ENCODE measurements at places on chromosomes 4 and X. TPM values are rescaled to one million over a fixed set of nuclear protein-coding genes. Genes with fewer than 3 reads are reported as not detected.

GRCh38 chrX:39360101-39360500 lies 558.8 kb downstream of the MID1IP1 start:
- DNase-seq: no peak
- no peak overlapping the region for H3K4me3 ChIP-seq
- H3K27me3 ChIP-seq: no peaks in the 10 kb centered on the region
- no peaks in the 10 kb centered on the region for H3K36me3 ChIP-seq
- H3K4me1 ChIP-seq: no peaks in the 10 kb centered on the region
- no peak overlapping the region for H3K27ac ChIP-seq

Gene TSPAN7
- 5.2 TPM for total RNA-seq

GRCh38 chr4:168610911-168611530 lies 114.2 kb downstream of the PALLD start:
- H3K4me1 ChIP-seq: peaks cover 24% of the 10 kb centered on the region
- H3K27me3 ChIP-seq: no peaks in the 10 kb centered on the region
- no peak for DNase-seq
- no peak overlapping the region for H3K4me3 ChIP-seq

DNA sequence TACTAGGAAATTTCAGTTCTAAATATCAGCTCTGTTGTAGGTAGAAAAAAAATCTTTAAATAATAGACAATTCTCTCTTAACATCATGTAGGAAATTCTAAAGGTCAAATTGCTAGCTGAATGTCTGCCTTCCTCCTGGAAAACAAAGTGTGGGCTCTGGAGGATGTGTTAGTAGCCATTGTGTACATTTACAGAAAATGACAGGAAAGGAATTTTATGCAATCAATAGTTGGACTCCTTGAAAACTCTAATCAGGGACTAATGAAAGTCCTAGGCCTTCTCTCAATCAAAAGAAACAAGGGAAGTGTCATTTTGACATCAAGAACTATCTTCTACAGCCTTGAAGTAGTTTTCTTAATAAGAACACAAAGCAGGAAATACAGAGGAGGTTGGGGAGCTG lies 174.6 kb downstream of the ANKRD50 start:
- H3K27ac ChIP-seq: no peak overlapping the region
- H3K4me1 ChIP-seq: no peaks in the 10 kb centered on the region
- DNase-seq: peak; percentile 23
- no peaks in the 10 kb centered on the region for H3K27me3 ChIP-seq
- no peaks in the 10 kb centered on the region for H3K36me3 ChIP-seq

Gene KLB
- total RNA-seq: not detected

- no peaks in the 10 kb centered on the region for H3K36me3 ChIP-seq
- no peaks in the 10 kb centered on the region for H3K4me1 ChIP-seq
- H3K4me3 ChIP-seq: no peak overlapping the region
- peaks cover 6% of the 10 kb centered on the region for H3K27me3 ChIP-seq
- H3K27ac ChIP-seq: no peak overlapping the region
These were observed 52.2 kb downstream of the AFM start for GRCh38 chr4:73533515-73534422.

DNA sequence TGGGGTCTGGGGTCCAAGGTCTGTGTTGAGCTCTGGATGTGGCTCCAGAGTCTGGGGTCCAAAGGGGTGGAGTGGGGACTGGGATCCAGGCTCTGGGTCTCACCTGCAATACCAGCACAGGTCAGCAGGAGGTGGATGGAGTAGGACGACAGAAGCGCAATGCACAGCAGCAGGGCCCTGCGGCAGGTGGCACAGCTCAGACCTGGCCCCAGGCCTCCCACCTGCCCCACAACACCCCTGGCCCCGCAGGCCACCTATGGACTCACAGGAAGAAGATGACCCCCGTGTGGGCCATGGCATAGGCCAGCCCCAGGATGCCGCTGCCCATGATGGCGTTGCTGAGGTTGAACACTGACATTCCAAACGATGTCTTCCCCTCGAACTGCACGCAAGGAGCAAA lies 3.4 kb downstream of the SLC38A5 start:
- no peaks in the 10 kb centered on the region for H3K36me3 ChIP-seq
- no peaks in the 10 kb centered on the region for H3K4me1 ChIP-seq
- no peak overlapping the region for H3K4me3 ChIP-seq
- H3K27ac ChIP-seq: no peak overlapping the region
- no peak for DNase-seq

DNA sequence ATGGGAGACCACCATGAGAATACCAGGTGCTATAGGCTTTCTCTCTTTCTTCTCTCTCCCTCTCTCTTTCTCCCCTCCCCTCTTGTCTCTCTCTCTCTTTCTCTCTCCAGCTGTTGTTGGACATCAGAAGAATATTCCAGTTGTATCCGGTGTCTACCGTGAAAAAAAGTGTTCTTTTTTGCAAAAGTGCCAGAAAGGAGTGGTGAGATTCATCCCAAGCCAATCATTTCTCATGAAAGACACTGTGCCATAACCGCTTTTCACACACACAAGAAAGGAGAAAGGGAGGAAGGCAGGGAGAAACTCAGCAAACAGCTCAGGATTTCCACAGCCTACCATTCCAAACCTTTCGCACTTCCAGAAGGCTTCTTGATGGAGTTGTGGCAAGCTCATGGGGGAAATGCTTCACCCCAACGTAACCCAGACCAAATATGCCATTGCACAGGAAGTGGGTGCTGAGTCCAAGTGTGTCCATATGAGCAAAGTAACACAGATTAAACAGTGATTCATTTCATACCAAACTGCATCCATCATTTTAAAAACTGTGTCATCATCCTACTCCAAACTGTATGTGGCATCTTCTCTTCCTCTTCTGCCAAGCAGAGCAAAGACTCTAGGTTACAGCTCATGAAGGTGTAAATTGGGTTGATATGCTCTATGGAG lies 224.0 kb downstream of the APBB2 start:
- no peaks in the 10 kb centered on the region for H3K27me3 ChIP-seq
- H3K4me1 ChIP-seq: peaks cover 53% of the 10 kb centered on the region
- peak overlapping the region; percentile 84 for H3K27ac ChIP-seq
- H3K4me3 ChIP-seq: no peak overlapping the region

Gene TLR10
- total RNA-seq: not detected

DNA sequence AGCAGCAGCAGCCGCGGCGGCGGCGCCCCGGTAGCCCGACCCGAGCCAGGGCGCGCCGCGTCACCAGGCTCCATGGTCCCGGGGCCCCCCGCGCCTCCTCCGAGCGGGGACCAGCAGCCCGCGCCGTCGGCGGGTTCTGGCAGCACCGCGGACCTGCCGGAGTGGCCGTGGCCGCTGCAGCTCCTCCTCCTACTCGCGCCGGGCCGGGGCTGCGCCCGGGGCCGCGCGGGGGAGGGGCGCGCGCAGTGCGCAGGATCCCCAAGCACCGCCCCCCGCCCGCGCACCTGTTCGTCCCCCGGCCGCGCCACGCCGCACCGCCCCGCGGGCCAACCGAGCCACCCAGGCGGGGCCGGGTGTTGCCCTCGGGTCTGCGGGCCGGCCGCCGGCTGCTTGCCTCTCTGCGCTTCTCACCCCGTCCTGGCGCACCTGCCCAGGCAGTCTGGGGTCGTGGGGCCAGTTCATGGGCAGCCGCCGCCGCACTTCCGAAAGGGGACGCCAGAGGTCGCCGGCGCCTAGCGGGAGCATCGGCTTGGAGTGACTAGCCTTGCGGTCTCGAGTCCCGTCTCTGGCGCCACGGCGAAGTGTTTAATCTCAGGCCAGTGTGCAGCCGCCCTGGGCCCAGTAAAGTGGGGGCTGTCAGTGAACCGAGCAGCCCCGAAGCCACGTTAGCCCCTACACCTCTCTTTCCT lies at the start of gene SLC9A7:
Gene SLC9A7, minus strand, starts transcription at position 163 of the 689 bp plus-strand sequence. Its CDS starts 89 bp downstream, at position 74.
- no peaks in the 10 kb centered on the region for H3K27me3 ChIP-seq
- H3K4me1 ChIP-seq: peaks cover 13% of the 10 kb centered on the region
- peak; percentile 73 for DNase-seq
- H3K36me3 ChIP-seq: no peaks in the 10 kb centered on the region

Gene BTC
- total RNA-seq: not detected

- H3K27ac ChIP-seq: no peak overlapping the region
- no peaks in the 10 kb centered on the region for H3K36me3 ChIP-seq
These were observed 189.5 kb upstream of the FAT4 start for GRCh38 chr4:125125276-125125675.

DNA sequence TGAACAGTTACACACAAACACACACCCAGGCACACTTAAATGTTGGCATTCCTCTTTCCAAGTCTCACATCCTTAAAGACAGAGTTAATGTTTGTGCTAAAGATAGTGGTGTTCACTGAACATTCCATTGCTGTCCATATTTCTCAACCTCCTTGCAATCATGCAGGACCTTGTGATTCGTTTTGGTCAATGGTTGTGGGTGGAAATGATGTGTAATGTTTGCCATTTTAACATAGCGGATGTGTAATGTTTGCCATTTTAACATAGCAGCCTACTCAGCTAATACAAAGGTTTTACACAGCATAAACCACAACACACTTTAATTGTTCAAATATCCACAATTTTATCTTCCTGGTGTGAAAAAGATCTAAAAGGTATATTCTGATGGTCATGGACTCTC lies 93.9 kb downstream of the CEP44 start:
- DNase-seq: no peak
- no peak overlapping the region for H3K4me3 ChIP-seq
- no peaks in the 10 kb centered on the region for H3K36me3 ChIP-seq
- H3K4me1 ChIP-seq: no peaks in the 10 kb centered on the region

Gene GRSF1
- 71.6 TPM for total RNA-seq

- no peaks in the 10 kb centered on the region for H3K4me1 ChIP-seq
These were observed 1060.6 kb upstream of the GRID2 start for GRCh38 chr4:91243132-91243531.

DNA sequence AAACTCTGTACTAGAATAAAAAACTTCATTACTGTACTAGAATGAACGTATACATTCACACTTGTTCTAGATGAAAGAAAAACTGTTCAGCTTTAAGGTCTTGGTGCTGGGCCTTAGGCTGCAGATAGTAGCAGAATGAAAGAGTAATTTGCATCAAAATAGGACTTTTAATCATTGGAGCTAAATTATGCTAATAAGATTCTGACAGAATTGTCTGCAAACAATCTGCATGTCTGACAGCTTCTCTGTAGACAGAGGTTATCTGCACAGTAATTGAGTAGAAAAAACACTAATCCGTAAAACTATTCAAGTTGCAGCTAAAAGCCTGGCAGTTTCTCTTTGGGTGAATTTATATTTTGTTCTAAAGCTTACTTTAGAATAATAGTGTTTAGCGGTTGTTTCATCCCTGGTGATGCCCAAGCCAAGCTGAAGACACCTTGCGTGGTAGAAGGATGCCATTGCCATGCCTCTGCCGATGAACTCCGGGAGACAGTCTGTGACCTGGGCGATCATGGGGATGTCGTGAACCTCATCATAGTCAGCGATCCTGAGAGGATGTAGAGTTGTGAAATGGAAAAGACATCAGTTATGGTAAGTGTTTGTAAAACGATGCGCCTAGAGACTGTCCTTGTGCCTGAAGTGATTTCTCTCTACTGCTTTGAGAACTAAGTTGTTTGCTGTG lies 25.3 kb downstream of the LRP2BP start:
- H3K27ac ChIP-seq: no peak overlapping the region
- DNase-seq: no peak
- peaks cover 8% of the 10 kb centered on the region for H3K4me1 ChIP-seq
- no peak overlapping the region for H3K4me3 ChIP-seq
- H3K27me3 ChIP-seq: no peaks in the 10 kb centered on the region

Data from endothelial cell of umbilical vein (primary cell).